ENCODE measurements at places on chromosomes 2 and 18.

DNA sequence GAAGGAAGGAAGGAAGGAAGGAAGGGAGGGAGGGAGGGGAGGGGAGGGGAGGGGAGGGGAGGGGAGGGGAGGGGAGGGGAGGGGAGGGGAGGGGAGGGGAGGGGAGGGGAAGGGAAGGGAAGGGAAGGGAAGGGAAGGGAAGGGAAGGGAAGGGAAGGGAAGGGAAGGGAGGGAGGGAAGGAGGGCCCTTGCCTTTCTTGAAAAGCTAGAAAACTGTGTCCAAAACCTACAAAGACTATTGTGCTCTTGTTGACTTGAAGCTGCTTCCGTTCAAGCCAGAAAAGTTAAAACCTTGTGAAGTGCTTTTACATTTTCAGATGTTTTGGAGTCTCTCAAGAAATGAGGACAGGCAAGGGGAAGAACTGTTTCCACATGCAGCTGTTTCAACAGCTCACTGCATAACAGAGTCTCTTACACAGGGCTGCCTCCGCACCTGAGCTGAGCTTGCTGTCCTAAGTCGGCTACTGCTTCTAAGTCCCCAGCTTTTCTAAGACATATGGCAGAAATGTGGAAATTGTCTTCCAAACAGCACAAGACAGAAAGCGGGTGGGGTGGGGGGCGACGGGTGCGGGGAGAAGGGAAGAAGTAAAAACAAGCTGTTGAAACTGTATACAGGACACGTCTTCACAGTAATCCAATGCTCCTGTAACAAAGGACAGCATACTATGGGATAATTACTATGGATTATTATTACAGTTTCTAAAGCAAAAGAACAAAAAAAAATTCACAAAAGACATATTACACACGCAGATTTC lies 46.1 kb downstream of the BCL11A start:
- DNase-seq: no peak

GRCh38 chr2:55899881-55900280 lies 23.7 kb downstream of the EFEMP1 start:
- no peak for DNase-seq

GRCh38 chr18:55489034-55489986 lies 98.7 kb downstream of the TCF4 start:
- DNase-seq: no peak

GRCh38 chr18:79508565-79509535 lies 113.1 kb downstream of the NFATC1 start:
- peak; percentile 61 for DNase-seq

DNA sequence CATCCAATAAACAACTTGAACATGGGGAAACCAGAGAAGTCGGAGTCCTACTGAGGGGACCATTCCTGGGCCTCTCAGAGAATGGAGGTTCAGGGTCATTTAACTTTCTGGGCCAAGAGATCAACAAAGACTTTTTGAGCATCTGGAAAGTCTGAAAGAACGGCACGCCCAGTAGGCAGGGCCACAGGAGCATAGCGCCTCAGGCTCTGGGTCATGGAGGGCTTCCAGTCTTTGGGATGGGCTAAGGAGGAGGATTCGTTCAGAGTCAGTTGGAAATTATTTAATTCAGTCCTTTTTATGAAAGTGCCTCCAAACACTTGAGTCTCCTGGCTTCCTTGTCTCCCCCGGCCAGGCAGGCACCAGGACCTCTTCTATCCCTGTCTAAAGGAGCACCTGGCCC lies 101.1 kb upstream of the GLI2 start:
- no peak for DNase-seq

GRCh38 chr2:238504181-238504931 lies 77.6 kb downstream of the ASB1 start:
- DNase-seq: no peak

GRCh38 chr2:27587025-27587424 lies 4.2 kb downstream of the ZNF512 start:
- DNase-seq: no peak

DNA sequence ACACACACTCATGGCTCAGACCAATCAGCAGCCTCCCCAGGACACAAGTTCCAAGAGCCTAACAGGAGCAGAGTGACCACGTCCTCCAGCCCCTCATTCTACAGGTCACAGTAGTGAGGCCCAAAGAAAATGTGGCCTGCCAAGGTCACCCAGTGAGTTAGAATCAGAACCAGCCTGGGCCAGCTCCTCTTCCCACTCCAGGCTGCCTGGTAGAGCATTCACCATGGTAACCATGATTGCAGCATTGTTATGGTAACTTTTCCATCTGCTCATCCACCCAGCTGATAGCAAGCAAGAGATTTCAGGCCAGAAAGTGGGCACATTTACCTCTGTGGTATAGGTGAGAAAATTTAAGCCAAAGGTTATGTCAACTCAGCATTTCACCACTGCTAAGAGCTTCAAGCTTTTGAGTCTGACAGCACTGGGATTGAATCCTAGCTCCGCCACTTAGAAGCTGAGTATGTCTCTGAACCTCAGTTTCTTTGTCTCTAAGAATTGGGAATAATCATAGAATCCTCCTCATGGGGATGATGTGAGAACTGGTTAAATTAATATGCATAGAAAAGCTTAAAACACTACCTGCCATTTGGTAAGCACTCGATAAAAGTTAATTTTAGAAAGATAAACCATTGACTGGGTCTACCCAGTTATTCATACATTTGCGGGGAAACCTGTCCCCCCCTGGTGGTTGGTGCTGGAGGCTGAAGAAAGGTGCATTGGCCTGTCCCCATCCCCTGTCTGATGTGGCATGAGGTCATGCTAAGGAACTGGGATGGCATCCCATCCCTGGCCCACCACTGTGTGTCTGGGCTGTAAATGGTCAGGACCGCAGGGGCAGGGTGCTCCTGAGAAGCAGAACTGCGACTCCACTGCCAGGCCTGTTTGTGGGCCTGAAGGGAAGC lies 181.5 kb downstream of the KLHL29 start:
- DNase-seq: no peak

DNA sequence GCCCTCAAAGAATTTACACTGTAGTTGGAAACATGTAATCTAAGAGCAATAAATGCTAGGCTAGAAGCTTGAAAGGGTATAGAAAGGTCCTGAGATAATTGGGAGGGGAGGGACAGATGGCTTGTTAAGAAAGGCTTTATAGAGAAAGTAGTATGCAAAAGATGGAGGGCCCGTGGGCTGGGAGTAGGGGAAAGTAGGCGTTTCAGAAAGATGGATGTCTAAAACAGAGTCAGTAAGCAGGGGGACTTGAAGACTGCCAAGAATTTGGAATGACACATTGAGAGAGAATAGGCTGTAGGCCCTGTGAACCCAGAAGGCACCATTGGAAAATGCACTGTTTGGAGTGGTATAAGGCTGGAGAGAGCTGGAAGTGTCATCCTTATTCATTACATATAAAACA lies 822 bp downstream of the PSMG2 start:
- no peak for DNase-seq

GRCh38 chr18:52427521-52428175 lies 87.7 kb downstream of the DCC start:
- DNase-seq: no peak

- no peak for DNase-seq
Observed at GRCh38 chr2:228949831-228950230, 321.3 kb downstream of the PID1 start.

DNA sequence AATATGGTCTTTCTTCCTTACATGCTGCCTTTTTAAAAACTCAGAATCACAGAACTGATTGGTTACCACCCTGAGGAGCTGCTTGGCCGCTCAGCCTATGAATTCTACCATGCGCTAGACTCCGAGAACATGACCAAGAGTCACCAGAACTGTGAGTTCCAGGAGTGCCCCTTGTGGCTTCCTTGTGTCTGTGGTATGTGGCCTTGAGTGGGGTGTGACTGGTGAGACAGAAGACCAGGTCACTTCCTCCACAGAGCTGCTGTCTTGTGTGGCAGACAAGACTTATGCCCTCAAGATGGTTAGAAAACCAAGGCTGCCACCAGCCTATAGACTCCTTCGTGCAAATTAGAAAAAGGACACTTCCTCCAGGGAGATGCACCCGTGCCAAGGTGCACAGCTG lies 72.6 kb downstream of the EPAS1 start:
- DNase-seq: no peak

GRCh38 chr2:215171151-215171550 lies 32.7 kb upstream of the ABCA12 start:
- no peak for DNase-seq

DNA sequence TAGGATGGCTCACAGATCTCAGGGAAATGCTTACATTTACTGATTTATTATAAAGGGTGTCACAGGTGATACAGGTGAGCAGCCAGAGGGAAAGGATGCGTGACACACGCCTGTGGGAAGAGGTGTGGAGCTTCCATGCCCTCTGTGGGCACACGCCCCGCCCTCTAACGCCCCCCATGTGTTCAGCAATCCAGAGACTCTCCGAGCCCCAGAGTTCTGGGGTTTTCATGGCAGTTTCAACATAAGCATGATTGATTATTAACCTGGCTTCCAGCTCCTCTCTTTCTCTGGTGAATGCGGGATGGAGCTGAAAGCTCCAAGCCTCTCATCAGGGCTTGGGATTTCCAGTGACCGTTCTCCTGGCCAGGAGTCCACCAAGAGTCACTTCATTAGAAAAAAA lies 34.3 kb upstream of the ODC1 start:
- no peak for DNase-seq

DNA sequence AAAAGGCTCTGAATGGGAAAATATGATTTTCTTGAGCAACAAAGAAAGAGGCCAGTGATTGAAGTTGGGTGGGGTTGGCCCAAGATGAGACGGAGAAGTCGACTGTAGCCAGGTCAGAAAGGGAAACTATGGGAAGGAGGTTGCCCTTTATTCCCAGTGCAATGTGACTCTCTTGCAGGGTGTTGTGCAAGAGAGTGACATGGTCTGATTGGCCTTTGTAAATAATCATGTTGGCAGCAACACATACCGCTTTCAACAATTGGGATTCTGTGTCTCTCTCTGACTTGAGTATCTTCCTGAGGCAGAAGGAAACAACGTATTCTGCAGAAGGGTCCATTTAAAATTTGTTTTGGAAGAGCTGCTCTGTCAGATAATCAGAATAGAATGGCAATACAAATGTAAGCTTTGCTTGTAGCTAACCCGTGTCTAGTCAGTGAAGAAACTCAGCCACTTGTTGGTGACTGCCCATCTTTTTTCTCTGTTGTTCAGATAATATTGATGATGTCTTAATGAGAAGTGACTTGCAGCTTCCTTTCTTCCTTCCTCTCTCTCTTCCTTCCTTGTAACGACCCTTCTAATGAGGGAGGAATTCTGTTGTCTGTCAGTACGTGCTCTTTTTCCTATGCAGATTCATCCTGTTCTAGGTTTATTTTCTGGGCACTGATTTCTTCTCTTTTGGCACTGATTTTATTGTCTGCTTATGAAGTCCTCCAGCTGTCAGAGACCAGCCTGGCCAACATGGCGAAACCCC lies 311.0 kb upstream of the FAM98A start:
- no peak for DNase-seq

DNA sequence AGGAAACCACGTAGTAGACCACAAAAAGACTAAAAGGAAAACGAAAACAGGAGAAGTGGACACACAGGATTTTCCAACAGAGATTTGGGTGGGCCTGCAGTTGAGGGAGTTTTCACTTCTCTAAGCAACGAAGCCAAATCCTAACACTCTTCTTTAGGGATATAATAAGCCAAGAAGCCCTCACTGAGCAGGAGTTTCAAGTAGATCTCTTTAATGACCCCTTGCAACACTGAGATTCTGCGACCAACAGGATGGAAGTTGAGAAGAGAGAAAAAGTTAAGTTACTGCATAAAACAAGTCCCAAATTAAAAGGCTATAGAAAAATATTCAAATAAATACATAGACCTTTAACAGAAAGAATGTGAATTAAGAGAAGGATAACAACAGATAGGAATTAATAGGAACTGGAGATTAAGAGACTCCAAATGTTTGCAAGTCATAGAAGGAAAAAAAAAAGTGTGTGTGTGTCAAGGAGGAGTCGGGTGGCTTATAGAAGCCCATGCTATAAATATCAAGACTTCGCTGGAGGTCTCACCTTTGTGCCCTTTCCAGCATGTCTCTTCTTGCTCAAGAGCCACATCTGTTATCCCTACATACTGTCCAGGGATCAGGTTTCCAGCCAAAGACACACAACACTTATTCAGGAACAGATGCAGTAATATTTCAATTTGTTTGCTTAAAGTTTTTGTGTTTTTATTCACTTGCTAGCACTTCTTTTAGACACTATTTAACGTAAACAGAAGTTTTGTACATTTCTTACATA lies 69.4 kb upstream of the ARHGAP28 start:
- DNase-seq: no peak

DNA sequence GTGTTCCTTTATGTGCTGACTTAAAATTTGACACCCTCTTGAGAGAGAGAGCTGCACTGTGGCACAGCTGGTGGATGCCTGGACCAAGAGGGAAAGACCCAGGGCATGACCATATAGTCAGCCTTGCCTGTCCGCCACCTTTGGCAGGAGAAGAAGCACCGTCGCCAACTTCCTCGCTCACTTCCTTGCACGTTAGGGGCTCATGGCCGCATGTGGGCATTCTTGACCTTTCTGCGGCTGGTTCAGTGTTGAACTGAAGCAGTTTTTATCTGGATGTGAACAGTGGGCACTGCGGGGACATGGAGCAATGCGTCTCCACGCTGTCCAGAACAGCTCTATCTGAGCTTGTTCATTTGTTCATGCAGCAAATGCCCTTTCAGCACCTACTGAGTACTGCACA lies 66.9 kb downstream of the TRAPPC12 start:
- no peak for DNase-seq

DNA sequence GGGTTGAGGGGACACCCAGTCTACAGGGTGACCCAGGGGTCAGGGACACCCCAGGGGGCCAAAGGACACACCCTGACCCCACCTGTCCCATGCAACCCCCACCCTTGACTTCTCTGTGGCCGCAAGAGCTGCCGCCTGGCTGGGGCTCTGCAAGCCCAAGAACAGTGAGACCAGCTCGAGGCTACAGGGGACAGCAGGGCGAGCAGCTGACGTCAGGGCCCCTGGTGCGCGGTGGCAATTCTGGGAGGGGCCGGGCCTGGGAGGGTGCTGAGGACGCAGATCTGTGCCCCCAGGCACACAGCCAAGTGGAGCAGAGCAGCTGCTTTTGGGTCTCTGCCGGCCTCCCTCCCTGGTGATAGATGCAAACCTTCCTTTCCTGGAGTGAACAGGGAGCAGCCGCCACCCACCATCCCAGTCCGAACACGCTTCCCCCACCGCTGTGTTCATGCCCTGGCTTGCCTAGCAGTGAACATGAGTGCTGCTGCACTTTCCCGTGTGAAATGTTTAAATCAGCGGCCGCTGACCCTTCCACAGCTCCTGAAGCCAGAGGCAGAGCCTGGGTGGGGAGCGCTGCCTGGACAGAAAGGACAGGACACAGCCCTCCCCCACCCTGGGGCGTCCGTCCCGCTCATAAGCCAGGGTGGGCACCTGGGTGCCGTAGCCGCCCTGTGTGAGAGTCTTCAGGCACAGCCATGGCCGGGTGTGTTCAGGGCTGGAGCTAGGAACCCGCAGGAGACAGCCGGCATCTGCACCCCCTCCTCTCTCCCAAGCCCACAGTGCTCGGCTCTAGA lies 46.9 kb downstream of the SLC66A2 start:
- DNase-seq: peak; percentile 44

DNA sequence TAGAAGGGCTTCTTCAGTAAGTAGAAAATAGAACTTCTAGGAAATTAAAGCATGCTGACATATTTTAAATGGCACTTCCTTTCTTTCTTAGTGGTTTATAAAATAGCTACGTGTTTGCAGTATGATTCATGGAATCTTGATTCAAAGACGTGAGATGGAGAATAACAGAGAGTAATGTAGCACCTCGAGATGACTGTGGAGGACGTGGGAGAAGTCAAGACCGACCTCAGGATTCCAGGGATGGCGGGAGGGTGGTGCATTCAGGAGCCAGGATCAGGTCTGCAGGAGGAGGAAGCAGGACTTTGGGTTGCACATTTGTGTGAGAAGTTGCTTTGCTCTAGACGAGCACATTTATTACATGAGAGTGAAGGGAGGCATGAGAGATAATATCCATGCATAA lies 56.0 kb downstream of the DCDC2C start:
- no peak for DNase-seq

Data from aorta (tissue), 5 donors.